ENCODE measurements at places on chromosomes 5 and 9. TPM values are rescaled to one million over a fixed set of nuclear protein-coding genes. Genes with fewer than 3 reads are reported as not detected.
A peak's percentile ranks its signal among the peaks of the same experiment; 100 is the strongest.

GRCh38 chr9:35673132-35674024 is at the start of gene CA9:
Gene CA9 (plus strand): TSS chr9:35673928. CDS start chr9:35673960, 32 bp downstream.
- H3K4me1 ChIP-seq: peaks cover 14% of the 10 kb centered on the region
- H3K27ac ChIP-seq: no peak within 1 kb of the TSS
- DNase-seq: no peak

- H3K4me3 ChIP-seq: no peak overlapping the region
- no peaks in the 10 kb centered on the region for H3K27me3 ChIP-seq
- no peak overlapping the region for H3K27ac ChIP-seq
Observed at GRCh38 chr9:5518937-5519319, 8.6 kb downstream of the PDCD1LG2 start.

DNA sequence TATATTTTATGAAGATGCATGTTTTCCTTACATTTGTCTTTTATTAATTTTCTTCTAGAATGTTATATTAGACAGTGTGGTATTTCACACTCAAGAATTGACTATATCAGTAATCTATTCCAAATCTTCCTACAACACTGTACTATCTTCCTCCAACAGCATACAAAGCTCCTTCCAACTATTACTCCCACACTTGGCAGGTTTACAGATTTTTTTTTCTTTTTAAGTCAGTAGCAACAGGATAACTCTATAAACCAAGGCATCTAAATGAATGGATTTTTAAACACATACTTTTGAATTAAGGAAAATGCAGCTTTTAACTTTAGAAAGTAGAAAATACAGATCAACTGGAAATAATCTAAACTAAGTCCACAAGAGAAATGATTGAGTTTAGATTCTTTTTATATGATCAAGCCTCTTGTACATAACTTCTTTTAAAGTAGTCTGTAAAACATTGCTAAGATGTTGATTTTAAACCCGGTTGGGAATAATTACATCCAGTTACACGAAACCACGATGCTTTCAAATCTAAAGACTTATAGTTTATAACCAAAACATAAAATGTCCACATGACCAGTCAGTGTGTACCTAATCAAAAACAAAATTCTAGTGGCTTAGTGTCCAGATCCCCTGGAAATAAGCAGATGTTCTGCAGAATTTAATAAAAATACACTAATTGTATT is 281.6 kb downstream of the ADAMTS6 start:
- no peaks in the 10 kb centered on the region for H3K36me3 ChIP-seq
- H3K4me3 ChIP-seq: no peak overlapping the region
- H3K4me1 ChIP-seq: no peaks in the 10 kb centered on the region
- DNase-seq: no peak
- H3K27me3 ChIP-seq: no peaks in the 10 kb centered on the region

DNA sequence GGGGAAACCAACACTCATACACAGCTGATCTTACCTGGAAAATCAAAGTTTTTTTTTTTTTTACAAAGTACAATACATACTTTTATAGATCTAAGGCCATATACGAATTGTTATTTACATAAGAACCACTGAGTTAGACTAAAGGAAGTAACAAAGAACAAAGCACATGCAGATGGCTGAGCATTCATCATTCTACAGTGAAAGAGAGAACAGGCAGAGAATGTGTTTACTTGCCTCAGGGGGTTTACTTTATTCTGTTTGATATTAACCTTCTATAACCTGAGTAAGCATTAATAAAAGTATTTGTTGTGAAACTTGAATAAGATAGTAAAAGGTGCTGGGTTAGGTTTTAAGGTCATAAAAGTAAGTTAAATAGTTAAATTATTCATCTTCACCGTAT is 54.7 kb downstream of the SLC38A9 start:
- H3K36me3 ChIP-seq: peaks cover 7% of the 10 kb centered on the region
- H3K27me3 ChIP-seq: no peaks in the 10 kb centered on the region
- no peak for DNase-seq
- no peak overlapping the region for H3K27ac ChIP-seq
- H3K4me3 ChIP-seq: peak overlapping the region; percentile 3

Gene FOXI1
- total RNA-seq: 0.18 TPM

Gene KLF4
- total RNA-seq: 162 TPM

Gene TMEM252
- total RNA-seq: not detected

Gene ZNF483
- 5.8 TPM for total RNA-seq

Gene BARX1
- not detected for total RNA-seq

Gene NUTM2G
- not detected for total RNA-seq

Gene PHF24
- not detected for total RNA-seq

Gene PFN3
- not detected for total RNA-seq
